ENCODE measurements at places on chromosomes 3 and 15. TPM values are rescaled to one million over a fixed set of nuclear protein-coding genes. Genes with fewer than 3 reads are reported as not detected.

DNA sequence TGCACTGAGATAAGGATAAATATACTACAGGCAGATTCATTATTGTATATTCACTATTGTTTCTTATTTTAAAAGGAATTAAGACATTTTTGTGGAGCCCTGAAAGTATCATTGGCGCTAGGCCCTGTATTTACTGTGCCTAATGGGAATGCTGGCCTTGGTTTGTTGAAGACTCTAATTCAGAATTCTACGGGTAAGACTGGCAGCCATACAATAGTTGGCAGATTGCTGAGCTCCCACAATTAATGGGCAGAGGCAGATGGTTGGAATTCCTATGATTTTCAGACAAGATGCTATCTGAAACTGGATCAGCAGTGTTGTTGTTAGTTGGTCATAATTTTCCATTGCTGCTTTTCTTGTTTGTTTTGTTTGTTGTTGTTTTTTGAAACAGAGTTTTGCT lies 14.7 kb downstream of the PGBD4 start:
- DNase-seq, result no peak

Gene DPPA4
- total RNA-seq, result not detected

Gene EPB42
- 3.0 TPM for total RNA-seq

Gene CSPG5
- 1.3 TPM for total RNA-seq

GRCh38 chr15:60760646-60761504 lies 281.9 kb upstream of the ICE2 start:
- no peak for DNase-seq

Gene ISL2
- not detected for total RNA-seq

Gene PDZRN3
- 33.0 TPM for total RNA-seq

Data from omental fat pad (tissue), 4 donors.